ENCODE measurements at places on chromosomes 12 and 14. TPM values are rescaled to one million over a fixed set of nuclear protein-coding genes. Genes with fewer than 3 reads are reported as not detected.

PRH1 gene
- total RNA-seq: 18.4 TPM

RNASE2 gene
- total RNA-seq: not detected

DIO2 gene
- not detected for total RNA-seq

DNA sequence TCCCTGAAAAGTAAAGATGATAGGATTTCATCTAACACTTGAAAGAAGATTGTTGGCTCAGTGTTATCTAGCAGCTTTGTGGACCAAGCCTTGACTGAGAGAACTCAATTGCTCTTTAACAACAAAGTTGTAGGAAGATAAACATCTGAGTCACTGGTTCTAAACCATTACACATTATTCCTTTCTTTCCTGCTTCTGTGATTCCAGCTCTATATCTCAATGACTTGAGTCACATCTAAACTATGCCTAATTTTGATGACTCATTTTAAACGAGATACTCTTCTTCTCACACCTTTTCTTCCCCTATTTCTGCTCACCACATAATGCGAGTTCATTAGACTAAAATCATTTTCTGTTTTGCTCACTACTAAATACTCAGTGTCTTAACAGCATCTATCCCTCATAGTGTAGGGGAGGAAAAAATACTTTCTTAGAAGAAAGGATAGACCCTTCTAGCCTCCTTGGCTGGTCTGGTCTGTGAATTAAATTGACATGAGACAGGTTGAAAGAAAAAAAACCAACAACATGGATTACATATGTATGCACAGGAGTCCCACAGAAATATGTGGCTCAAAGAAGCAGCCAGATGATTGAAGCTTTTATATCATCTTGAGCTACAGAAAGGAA, 201.4 kb downstream of the C12orf50 start:
- H3K27me3 ChIP-seq: no peaks in the 10 kb centered on the region
- H3K36me3 ChIP-seq: no peaks in the 10 kb centered on the region
- no peak for DNase-seq
- H3K4me3 ChIP-seq: no peak overlapping the region
- H3K27ac ChIP-seq: no peak overlapping the region
- no peaks in the 10 kb centered on the region for H3K4me1 ChIP-seq

GRCh38 chr14:94904636-94905035, 134.7 kb upstream of the GSC start:
- no peak overlapping the region for H3K27ac ChIP-seq
- no peaks in the 10 kb centered on the region for H3K4me1 ChIP-seq
- H3K27me3 ChIP-seq: peaks cover 3% of the 10 kb centered on the region
- DNase-seq: no peak

- H3K27ac ChIP-seq: no peak overlapping the region
- peaks cover 2% of the 10 kb centered on the region for H3K36me3 ChIP-seq
- no peak overlapping the region for H3K4me3 ChIP-seq
- no peak for DNase-seq
- H3K4me1 ChIP-seq: no peaks in the 10 kb centered on the region
- peaks cover 2% of the 10 kb centered on the region for H3K27me3 ChIP-seq
Observed at GRCh38 chr12:9381619-9382018, 173.4 kb upstream of the PZP start.

DNA sequence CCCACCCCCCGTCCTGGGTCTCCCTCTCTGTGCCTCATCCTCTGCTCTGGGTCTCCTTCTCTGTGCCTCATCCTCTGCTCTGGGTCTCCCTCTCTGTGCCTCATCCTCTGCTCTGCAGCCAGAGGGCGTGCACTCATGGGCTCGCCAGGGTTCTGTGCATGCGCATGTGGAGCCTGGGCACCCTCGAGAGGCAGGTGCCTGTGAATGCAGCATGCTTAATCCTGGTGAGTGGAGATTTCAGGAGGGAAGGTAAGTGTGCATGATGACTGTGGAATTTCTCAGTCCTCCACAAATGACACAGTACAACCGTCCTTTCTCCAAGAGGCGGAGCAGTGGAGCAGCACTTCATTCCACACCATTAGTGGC, 65.2 kb downstream of the EP400 start:
- peaks cover 40% of the 10 kb centered on the region for H3K36me3 ChIP-seq
- no peak overlapping the region for H3K4me3 ChIP-seq
- H3K4me1 ChIP-seq: no peaks in the 10 kb centered on the region
- H3K27me3 ChIP-seq: no peaks in the 10 kb centered on the region
- no peak overlapping the region for H3K27ac ChIP-seq

GRCh38 chr14:33349871-33350270, 411.2 kb downstream of the NPAS3 start:
- H3K27ac ChIP-seq: no peak overlapping the region
- H3K4me1 ChIP-seq: no peaks in the 10 kb centered on the region

GRCh38 chr12:101127521-101128219, 82.4 kb downstream of the SLC5A8 start:
- H3K27me3 ChIP-seq: peaks cover 1% of the 10 kb centered on the region
- no peaks in the 10 kb centered on the region for H3K36me3 ChIP-seq
- H3K27ac ChIP-seq: no peak overlapping the region
- H3K4me1 ChIP-seq: no peaks in the 10 kb centered on the region
- DNase-seq: no peak

DNA sequence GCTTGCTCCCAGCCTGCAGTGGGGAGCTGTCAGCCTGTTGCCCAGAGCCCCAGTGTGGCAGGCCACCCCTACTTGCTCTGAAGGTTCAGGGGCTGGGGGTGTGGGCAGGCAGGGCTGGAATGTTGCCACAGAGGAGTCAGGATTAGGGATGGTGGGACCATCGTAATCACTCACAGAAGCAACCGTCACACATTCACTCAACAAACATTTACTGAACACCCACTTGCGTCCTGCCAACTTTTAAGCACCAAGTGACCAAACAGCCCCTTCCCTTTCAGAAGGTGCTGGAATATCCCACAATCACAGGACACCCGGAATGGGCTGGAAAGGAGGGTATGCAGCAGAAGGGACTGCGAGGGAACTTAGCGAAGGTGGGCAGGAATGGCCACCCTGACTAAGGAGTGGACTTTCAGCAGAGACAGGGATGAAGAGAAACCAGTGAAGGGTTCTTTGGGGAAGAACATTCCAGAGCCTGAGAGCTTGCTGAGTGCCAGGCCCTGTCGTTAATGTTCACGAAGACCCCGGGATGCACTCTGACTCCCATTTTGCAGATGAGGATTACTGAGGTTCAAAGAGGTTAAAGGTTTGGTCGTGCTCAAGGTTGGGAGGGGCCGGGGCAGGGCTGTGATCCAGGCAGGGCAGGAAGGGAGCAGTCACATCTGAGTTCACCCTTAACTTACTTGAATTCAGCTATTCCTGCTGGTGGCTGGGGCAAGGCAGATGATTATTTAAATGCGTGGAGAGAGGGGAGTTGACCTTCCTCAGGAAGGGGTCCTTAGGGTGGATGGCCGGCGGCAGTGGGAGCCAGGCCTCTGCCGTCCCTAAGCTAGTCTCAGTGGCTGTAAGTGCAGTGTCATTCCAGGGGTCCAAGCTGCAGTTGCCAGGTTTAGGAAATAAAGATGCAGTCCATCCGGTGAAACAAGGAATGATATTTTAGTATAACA, 2.3 kb upstream of the ZBTB42 start:
- H3K27ac ChIP-seq: peak overlapping the region; percentile 66
- no peak for DNase-seq
- peaks cover 27% of the 10 kb centered on the region for H3K4me1 ChIP-seq
- peak overlapping the region; percentile 61 for H3K4me3 ChIP-seq
- H3K36me3 ChIP-seq: peaks cover 3% of the 10 kb centered on the region

DNA sequence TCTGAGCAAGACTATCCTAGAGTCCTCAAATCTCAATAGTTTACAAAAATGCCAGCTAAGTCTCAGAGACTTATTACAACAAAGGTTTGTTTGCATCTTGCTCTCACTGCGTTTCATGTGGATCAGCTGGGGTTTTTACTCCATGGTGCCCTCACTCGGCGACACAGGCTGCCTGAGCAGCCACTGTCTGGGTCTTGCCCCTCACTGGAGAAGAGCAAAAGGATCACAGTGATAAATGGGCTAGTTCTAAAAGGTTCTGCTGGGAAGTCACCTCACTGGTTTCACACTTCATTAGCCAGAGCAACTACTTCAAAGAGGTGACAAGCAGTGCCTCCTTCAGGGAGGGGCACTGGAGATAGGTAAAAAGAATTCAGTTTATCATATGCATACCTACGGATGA, 392.0 kb downstream of the RPL10L start:
- H3K27ac ChIP-seq: no peak overlapping the region
- H3K4me1 ChIP-seq: no peaks in the 10 kb centered on the region
- no peak overlapping the region for H3K4me3 ChIP-seq
- no peak for DNase-seq
- no peaks in the 10 kb centered on the region for H3K27me3 ChIP-seq

- H3K4me1 ChIP-seq: no peaks in the 10 kb centered on the region
- peaks cover 2% of the 10 kb centered on the region for H3K36me3 ChIP-seq
- DNase-seq: no peak
- no peaks in the 10 kb centered on the region for H3K27me3 ChIP-seq
- no peak overlapping the region for H3K4me3 ChIP-seq
- H3K27ac ChIP-seq: no peak overlapping the region
Observed at GRCh38 chr12:68977909-68978610, 45.1 kb upstream of the CPM start.

- H3K36me3 ChIP-seq: no peaks in the 10 kb centered on the region
- H3K27me3 ChIP-seq: no peaks in the 10 kb centered on the region
- H3K4me1 ChIP-seq: no peaks in the 10 kb centered on the region
- H3K27ac ChIP-seq: no peak overlapping the region
- H3K4me3 ChIP-seq: no peak overlapping the region
Observed at GRCh38 chr14:86766469-86766868, 1226.5 kb downstream of the GALC start.

DNA sequence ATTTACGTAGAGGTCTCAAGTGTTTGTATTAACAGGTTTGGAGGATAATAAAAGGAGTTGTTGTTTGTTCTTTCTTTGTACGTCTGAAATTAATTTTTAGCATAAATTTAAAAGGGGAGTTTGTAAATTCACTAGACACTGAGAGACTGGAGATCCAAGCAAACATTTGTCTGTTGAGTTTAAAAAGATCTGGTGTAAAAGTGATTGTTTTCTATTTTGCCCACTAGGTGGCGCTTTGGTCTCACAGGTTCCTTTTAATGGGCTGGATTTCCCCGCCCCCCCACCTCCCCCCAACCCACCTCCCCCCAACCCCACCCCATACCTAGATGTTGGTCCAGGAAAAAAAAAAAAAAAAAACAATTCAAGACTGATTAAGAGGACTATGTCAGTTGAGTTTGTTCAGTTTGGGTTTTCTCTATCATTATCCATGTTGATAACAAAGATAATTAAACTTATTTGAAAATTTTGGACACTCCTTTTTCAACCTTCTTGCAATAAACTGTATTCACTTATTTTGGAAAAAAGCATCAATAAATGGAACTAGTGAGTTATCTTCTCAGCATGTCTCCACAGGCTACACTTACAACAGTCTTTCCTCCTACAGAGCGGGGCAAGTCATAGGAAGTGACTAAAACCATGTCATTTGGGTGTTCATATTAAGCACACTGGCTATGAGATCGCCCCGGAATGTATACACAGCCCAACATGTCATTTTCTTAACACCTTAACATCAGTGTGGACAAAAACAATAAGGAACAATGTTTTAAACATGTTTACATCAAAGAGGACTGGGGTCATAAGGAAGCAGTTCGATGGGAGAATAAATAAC, 841.1 kb downstream of the NRXN3 start:
- no peaks in the 10 kb centered on the region for H3K36me3 ChIP-seq
- no peak overlapping the region for H3K4me3 ChIP-seq
- no peak for DNase-seq
- no peaks in the 10 kb centered on the region for H3K27me3 ChIP-seq
- no peaks in the 10 kb centered on the region for H3K4me1 ChIP-seq

- DNase-seq: no peak
- no peaks in the 10 kb centered on the region for H3K36me3 ChIP-seq
- no peaks in the 10 kb centered on the region for H3K4me1 ChIP-seq
- H3K4me3 ChIP-seq: no peak overlapping the region
Observed at GRCh38 chr14:33561488-33562175, 389.2 kb downstream of the EGLN3 start.

DNA sequence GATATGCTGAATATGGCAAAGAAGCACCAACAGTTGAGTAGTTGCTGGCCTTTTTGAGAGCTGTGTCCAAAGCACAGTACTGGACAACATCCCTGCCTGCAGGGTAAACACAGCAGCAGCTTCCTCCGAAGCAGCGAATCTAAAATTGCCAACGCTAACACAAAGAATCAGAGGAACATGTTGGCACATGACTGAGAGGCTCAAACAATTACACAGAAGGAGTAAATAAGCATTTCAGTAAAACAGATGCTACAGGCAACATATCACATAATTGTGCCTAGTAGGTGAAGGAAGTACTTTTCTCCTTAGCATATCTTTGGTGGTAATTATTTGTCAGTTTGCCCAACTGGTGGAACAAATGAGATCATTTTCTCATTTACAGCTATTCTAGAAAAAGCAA, 52.1 kb downstream of the KICS2 start:
- H3K4me1 ChIP-seq: no peaks in the 10 kb centered on the region
- H3K27me3 ChIP-seq: no peaks in the 10 kb centered on the region
- no peak overlapping the region for H3K4me3 ChIP-seq
- no peak for DNase-seq

DNA sequence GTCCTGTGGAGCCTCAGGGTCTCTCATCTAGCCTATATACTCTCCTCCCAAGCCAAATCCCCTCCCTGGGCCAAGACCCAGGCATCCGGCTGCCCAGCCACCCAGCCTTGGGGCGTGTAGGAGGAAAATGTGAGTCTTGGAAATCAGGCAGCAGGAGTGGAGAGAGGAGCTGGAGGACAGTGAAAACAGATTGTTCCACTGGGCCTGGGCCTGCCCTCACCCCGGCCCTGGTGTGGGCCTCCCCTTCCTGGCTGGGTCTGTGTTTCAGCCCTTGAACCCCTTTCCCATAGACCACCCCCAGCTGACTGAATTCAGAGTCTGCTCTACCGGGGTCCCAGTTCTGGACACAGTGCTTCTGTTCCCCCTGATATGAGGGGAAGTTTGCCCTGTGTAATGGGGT, 6.7 kb downstream of the ITGA5 start:
- H3K4me1 ChIP-seq: peaks cover 58% of the 10 kb centered on the region
- peak overlapping the region; percentile 87 for H3K27ac ChIP-seq
- no peaks in the 10 kb centered on the region for H3K27me3 ChIP-seq
- no peak for DNase-seq

- H3K4me1 ChIP-seq: no peaks in the 10 kb centered on the region
- peaks cover 5% of the 10 kb centered on the region for H3K27me3 ChIP-seq
- H3K27ac ChIP-seq: no peak overlapping the region
- DNase-seq: no peak
- H3K36me3 ChIP-seq: no peaks in the 10 kb centered on the region
Observed at GRCh38 chr14:93532541-93532940, 101.8 kb downstream of the UNC79 start.
